ENCODE measurements at places on chromosomes 11 and 22.

GRCh38 chr11:43833657-43834073, 47.0 kb upstream of the ALKBH3 start:
- no peak for DNase-seq

GRCh38 chr11:47977623-47978022, 2.7 kb upstream of the PTPRJ start:
- DNase-seq = no peak

GRCh38 chr11:71496421-71496820, 30.6 kb upstream of the KRTAP5-7 start:
- DNase-seq = no peak

- DNase-seq = no peak
Measured at GRCh38 chr11:20117291-20117690, 43.0 kb downstream of the DBX1 start.

- DNase-seq = peak; percentile 71
Measured at GRCh38 chr22:38733329-38733723, 22.5 kb downstream of the SUN2 start.

DNA sequence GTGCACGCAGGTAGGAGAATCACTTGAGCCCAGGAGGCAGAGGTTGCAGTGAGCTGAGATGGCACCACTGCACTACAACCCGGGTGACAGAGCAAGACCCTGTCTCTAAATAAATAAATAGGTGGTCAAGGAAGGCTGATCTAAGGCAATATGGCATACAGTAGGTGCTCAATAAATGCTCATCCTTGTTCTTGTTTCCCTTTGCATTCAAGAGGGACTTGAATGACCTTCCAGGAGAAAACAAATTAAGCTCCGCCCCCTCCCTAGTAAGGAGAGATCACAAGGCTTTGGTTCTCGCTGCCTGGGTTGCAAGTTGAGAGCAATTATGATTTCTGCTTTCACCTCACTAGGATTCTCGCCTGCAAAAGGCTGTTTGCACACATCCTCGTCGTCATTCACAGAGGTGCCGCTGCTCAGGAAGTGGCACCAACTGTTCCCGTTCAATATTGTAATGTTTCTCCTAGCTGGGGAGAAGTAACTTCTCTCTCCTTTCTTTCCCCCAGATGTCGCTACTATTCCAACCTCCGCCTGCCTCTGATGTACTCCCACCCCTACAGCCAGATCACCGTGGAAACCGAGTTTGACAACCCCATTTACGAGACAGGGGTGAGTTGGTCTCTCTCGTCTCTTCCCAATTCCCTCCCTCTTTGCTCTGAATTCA, 51.8 kb upstream of the ASPHD2 start:
- DNase-seq = no peak

- no peak for DNase-seq
Measured at GRCh38 chr11:134283461-134284230, 7.5 kb downstream of the GLB1L3 start.

DNA sequence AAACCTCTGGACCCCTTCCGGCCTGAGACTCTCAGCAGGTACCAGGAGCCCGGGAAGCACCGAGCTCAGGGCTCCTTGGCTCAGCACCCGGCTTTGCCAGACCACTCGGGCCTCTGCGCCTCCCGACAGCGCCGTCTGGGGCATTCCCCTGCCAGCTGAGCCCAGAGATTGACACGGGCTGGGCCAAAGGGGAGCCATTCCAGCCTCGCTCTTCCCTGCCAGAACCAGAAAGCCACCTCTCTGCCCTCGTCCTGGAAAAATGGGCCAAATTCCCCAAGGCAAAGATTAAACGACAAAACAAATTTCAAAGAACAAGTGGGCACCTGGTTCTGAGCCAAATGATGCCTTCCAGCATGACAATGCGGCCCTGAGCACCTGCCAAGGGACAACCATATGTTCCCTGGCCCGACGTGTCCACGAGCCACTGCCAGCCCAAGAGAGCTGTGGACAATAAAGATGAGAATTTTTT, 59.3 kb downstream of the CELSR1 start:
- DNase-seq = no peak

GRCh38 chr11:100863080-100863581, 176.0 kb downstream of the ARHGAP42 start:
- DNase-seq = no peak

GRCh38 chr22:45781459-45781858, 109.8 kb downstream of the ATXN10 start:
- no peak for DNase-seq

DNA sequence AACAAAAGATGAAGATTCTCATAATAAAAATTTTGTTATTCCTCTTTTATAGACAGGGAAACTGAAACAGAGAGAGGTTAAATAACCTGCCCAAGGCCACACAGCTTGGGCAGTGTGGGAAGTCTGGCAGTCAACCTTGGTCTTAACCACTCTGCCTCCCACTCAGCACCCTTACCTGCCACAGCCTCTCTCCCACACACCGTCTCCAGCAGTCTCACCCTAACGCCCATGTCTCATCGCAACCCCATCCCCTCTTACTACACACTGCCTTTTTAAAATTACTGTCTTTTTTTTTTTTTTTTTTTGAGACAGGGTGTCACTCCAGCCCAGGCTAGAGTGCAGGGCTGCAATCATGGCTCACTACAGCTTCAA, 25.0 kb downstream of the ARRB1 start:
- no peak for DNase-seq

- no peak for DNase-seq
Measured at GRCh38 chr11:72875736-72876135, 61.5 kb downstream of the ATG16L2 start.

DNA sequence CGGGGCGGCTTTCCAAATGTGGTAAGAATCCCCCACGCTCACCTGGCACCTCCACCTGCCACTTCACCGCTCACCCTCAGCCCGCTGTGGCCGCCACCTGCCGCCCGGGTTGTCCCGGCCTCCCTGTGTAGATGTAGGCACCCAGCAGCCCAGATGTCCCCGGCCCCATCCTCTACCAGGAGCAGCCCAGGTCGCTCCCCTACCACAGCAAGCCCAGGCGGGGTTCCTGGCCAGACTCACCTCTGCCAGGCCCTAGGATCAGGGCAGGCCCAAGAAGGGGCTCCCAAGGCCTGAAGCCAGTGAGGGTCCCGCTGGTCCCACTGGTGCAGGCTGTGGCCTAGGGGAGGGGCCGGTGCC, 27.4 kb downstream of the MOB2 start:
- DNase-seq = no peak

DNA sequence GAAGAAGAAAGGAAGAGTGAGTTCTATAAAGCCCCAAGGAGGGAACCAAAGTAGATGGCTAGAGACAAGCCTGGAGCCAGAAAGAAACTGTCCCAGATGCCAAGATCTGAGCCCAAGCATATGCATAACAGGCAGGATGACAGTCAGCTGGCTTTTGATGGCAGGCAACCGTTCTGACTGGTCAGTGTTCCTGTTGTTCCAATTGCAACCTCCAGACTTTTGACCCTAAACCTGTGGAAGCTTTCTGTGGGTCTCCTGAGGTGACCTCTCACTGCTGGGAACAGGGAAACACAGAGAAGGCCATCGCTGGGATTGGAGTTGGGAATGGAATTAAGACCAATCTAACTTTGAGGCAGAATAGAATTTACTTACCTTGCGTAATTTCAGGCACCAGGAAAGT, 21.6 kb upstream of the NNMT start:
- DNase-seq = no peak

GRCh38 chr11:452916-453527, 2.9 kb downstream of the PTDSS2 start:
- no peak for DNase-seq

Data from Karpas-422 (cell line).